ENCODE measurements at places on chromosomes 5 and 9.

GRCh38 chr9:78606001-78606379 is 309.1 kb downstream of the PSAT1 start:
- H3K27ac ChIP-seq = no peak overlapping the region
- DNase-seq = no peak
- H3K36me3 ChIP-seq = no peaks in the 10 kb centered on the region
- peaks cover 10% of the 10 kb centered on the region for H3K4me1 ChIP-seq
- no peaks in the 10 kb centered on the region for H3K27me3 ChIP-seq
- no peak overlapping the region for H3K4me3 ChIP-seq

- H3K27ac ChIP-seq = no peak overlapping the region
- no peak overlapping the region for H3K4me3 ChIP-seq
- no peaks in the 10 kb centered on the region for H3K36me3 ChIP-seq
- H3K27me3 ChIP-seq = no peaks in the 10 kb centered on the region
- no peaks in the 10 kb centered on the region for H3K4me1 ChIP-seq
Measured at GRCh38 chr5:59575648-59576445, 317.7 kb downstream of the PDE4D start.

DNA sequence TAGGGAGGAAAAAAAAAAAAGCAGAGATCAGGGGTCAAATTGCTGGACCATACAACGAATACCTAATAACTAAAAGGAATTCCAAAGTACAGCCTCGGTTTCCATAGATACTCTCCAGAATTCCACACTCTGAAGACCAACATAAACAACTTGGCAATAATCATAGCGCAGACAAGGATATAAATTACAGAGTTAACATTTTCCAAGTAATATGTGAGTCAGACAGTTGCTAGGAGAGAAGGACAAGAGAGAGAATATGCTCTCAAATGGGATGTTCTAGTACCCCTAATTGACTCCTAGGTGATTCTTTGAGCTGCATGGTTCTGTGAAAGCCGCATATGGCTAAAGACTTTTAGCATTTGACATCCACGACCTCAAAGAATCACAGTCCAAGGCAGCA is 165.2 kb downstream of the FRMD3 start:
- no peak overlapping the region for H3K4me3 ChIP-seq
- no peaks in the 10 kb centered on the region for H3K36me3 ChIP-seq
- no peaks in the 10 kb centered on the region for H3K27me3 ChIP-seq
- DNase-seq = peak; percentile 72
- H3K27ac ChIP-seq = no peak overlapping the region
- H3K4me1 ChIP-seq = no peaks in the 10 kb centered on the region

GRCh38 chr5:90022711-90023053 is 386.9 kb downstream of the CETN3 start:
- no peak overlapping the region for H3K4me3 ChIP-seq
- no peaks in the 10 kb centered on the region for H3K27me3 ChIP-seq
- no peaks in the 10 kb centered on the region for H3K36me3 ChIP-seq
- DNase-seq = no peak
- no peak overlapping the region for H3K27ac ChIP-seq
- no peaks in the 10 kb centered on the region for H3K4me1 ChIP-seq

- no peaks in the 10 kb centered on the region for H3K27me3 ChIP-seq
- H3K4me3 ChIP-seq = no peak overlapping the region
- H3K36me3 ChIP-seq = no peaks in the 10 kb centered on the region
- H3K4me1 ChIP-seq = no peaks in the 10 kb centered on the region
- no peak overlapping the region for H3K27ac ChIP-seq
Measured at GRCh38 chr5:107930092-107930491, 259.4 kb upstream of the EFNA5 start.

- H3K27ac ChIP-seq = no peak overlapping the region
- DNase-seq = no peak
- H3K4me1 ChIP-seq = no peaks in the 10 kb centered on the region
- no peaks in the 10 kb centered on the region for H3K27me3 ChIP-seq
Measured at GRCh38 chr9:125691869-125692268, 15.1 kb downstream of the MAPKAP1 start.

DNA sequence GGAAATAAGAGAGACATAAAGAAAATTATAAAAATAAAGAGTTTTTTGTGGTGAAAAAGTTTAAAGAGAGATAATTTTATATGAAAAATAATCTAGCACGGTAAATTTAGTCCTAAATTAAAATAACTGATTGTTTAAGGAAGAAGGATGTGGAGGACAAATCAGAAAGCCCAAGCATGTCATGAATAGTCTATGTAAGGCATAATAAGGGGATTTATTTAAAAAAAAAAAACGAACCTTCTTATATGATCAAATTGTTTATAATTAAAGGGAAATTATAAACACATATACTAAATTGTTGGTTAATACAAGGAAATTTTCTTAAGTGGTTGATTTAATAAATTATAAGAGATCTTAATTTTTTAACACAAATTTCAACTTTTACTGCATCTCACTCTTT is 551.8 kb upstream of the TYRP1 start:
- H3K36me3 ChIP-seq = no peaks in the 10 kb centered on the region
- no peaks in the 10 kb centered on the region for H3K4me1 ChIP-seq
- no peak overlapping the region for H3K27ac ChIP-seq
- no peaks in the 10 kb centered on the region for H3K27me3 ChIP-seq

- H3K36me3 ChIP-seq = peaks cover 21% of the 10 kb centered on the region
- H3K4me3 ChIP-seq = no peak overlapping the region
- DNase-seq = no peak
- H3K4me1 ChIP-seq = no peaks in the 10 kb centered on the region
Measured at GRCh38 chr5:98877600-98877999, 51.2 kb downstream of the CHD1 start.

GRCh38 chr5:6995115-6995514 is 281.9 kb downstream of the TENT4A start:
- H3K27me3 ChIP-seq = no peaks in the 10 kb centered on the region
- H3K4me1 ChIP-seq = no peaks in the 10 kb centered on the region
- H3K27ac ChIP-seq = no peak overlapping the region
- no peaks in the 10 kb centered on the region for H3K36me3 ChIP-seq

- H3K27ac ChIP-seq = no peak overlapping the region
- no peaks in the 10 kb centered on the region for H3K27me3 ChIP-seq
- peaks cover 16% of the 10 kb centered on the region for H3K36me3 ChIP-seq
- H3K4me1 ChIP-seq = no peaks in the 10 kb centered on the region
- no peak for DNase-seq
Measured at GRCh38 chr5:112762113-112762810, 24.6 kb downstream of the APC start.

DNA sequence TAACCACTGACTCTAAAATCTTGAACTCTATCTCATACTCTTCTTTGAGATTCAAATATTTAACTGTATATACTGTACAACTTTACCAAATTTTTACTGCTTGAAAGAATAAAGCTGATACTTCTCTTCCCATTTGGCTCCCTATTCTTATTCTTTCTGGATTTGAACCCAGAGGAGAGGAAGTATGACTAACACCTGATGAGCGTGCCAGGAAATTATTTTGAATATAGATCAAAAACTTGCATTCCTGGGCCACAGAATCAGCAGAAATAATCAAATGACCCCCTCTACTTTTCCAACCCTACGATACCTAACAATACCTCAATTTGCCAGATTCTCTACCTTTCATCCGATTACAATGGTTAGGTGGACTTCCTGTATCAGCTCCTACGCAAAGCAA is 285.8 kb downstream of the ISL1 start:
- no peaks in the 10 kb centered on the region for H3K36me3 ChIP-seq
- DNase-seq = no peak
- H3K27ac ChIP-seq = no peak overlapping the region
- no peaks in the 10 kb centered on the region for H3K27me3 ChIP-seq

- H3K4me1 ChIP-seq = peaks cover 29% of the 10 kb centered on the region
- peak; percentile 64 for DNase-seq
- H3K36me3 ChIP-seq = no peaks in the 10 kb centered on the region
- peak overlapping the region; percentile 61 for H3K4me3 ChIP-seq
- peak overlapping the region; percentile 76 for H3K27ac ChIP-seq
Measured at GRCh38 chr5:31855134-31856040, 216.5 kb downstream of the PDZD2 start.

- H3K4me1 ChIP-seq = no peaks in the 10 kb centered on the region
- no peak for DNase-seq
- no peaks in the 10 kb centered on the region for H3K36me3 ChIP-seq
- no peak overlapping the region for H3K4me3 ChIP-seq
Measured at GRCh38 chr5:111129938-111130337, 37.8 kb downstream of the WDR36 start.

DNA sequence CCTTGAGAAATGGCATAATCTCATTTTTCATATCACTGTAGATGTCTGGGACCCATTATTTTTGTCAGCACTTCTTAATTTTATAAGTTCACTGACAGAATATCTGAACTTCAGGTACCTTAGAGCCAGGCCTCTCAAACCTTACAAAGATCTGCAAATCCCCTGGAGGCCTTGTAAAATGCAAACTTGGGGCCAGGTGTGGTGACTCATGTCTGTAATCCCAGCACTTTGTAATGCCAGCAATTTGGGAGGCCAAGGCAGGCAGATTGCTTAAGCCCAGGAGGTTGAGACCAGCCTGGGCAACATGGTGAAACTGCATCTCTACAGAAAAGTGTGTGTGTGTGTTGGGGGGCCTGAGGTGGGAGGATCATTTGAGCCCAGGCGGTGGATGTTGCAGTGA is 30.8 kb downstream of the RASGRF2 start:
- no peaks in the 10 kb centered on the region for H3K4me1 ChIP-seq
- no peak overlapping the region for H3K27ac ChIP-seq
- H3K36me3 ChIP-seq = no peaks in the 10 kb centered on the region

DNA sequence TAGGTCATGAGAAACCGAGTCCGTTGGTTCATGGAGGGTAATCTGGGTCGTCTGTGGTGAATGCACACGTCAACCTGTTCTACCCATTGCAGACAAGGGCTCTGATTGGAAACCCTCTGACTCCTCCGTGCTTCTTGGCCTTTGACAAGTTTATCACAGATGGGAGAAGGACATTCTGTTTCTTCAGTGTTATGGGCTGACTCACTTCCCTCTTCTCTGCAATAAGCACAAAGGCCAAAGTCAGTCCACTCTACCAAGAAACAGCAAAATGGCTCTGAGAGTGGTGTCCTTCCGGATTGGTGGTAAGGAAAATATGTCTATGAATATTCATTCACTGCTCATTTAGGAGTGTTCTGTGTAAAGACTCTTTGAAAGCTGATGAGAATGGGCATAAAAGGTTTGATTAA is 89.3 kb downstream of the FEM1C start:
- DNase-seq = no peak
- no peaks in the 10 kb centered on the region for H3K4me1 ChIP-seq
- no peaks in the 10 kb centered on the region for H3K36me3 ChIP-seq
- no peaks in the 10 kb centered on the region for H3K27me3 ChIP-seq
- H3K27ac ChIP-seq = no peak overlapping the region

DNA sequence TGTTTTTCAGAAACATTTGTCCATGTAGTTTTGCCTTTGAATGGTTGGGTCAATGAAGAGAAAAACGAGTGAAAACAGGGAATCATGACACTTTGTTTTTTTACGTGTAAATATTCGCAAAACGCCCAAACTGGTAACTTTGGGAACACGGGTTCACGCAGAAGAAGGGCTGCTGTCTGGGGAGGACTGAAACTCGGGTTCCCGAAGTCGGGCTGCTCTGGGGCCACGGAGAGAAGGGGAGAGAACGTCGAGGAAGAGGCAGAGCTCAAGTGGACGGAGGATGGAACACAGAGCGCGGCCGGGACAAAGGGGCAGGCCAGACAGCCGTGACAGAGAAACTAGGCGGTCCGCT is 478 bp upstream of the SETD9 start:
- DNase-seq = no peak
- H3K4me1 ChIP-seq = peaks cover 6% of the 10 kb centered on the region
- H3K27ac ChIP-seq = peak overlapping the region; percentile 95
- no peaks in the 10 kb centered on the region for H3K27me3 ChIP-seq

DNA sequence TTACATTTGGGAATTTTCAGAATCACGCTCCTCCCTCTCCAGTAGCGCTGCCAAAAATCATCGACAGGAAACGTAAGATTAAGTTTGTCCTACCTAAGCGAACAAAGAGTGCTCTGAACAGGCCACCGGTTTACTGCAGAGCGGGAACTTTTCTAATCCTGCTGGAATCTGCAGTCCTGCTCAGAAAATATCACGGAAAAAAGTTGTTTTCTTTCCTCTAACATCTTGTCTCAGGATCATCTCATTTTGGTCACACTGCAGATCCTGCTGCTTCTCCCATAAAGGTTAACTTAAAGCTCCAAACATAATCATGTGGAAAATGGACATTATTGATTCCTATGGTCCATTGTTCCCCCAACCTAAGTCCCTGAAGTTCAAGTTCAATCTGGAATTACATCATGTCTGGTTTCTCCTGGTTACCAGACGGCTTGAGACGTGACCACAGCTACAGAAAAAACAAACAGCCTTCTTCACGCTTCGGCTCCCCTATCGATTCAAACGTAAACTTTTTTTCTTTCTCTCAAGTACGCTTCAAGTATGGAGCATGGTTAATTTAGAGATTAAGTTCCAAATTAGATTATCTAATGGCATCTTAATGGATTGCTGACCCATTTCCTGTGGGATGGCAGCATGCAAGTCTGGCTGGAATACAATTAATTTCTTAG is 217.6 kb downstream of the NFIB start:
- peak overlapping the region; percentile 82 for H3K27ac ChIP-seq
- peak overlapping the region; percentile 19 for H3K4me3 ChIP-seq
- DNase-seq = no peak
- no peaks in the 10 kb centered on the region for H3K4me1 ChIP-seq
- no peaks in the 10 kb centered on the region for H3K36me3 ChIP-seq

DNA sequence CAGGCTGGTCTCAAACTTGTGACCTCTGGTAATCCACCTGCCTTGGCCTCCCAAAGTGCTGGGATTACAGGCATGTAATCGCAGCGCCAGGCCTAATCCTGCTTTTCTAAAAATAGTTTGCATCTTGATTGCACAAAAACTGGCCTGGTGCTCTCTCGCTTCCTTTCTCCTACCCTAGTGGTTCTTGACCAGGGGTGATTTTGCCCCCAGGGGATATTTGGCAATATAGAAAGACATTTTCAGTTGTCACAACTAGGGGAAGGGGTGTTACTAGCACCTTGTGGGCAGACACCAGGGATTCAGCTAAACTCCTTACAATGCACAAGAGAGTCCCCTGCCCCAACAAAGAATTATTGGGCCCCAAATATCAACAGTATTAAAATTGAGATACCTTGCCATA is 139.8 kb downstream of the DROSHA start:
- no peak overlapping the region for H3K27ac ChIP-seq
- H3K27me3 ChIP-seq = no peaks in the 10 kb centered on the region
- H3K4me1 ChIP-seq = no peaks in the 10 kb centered on the region
- H3K36me3 ChIP-seq = no peaks in the 10 kb centered on the region

- no peaks in the 10 kb centered on the region for H3K27me3 ChIP-seq
- no peak for DNase-seq
Measured at GRCh38 chr9:69458176-69458575, 133.2 kb downstream of the ENTREP1 start.

- H3K36me3 ChIP-seq = no peaks in the 10 kb centered on the region
- H3K4me1 ChIP-seq = no peaks in the 10 kb centered on the region
- H3K27me3 ChIP-seq = no peaks in the 10 kb centered on the region
- H3K4me3 ChIP-seq = no peak overlapping the region
Measured at GRCh38 chr5:126125407-126125806, 297.8 kb upstream of the GRAMD2B start.

GRCh38 chr5:149781612-149782011 is 51.5 kb downstream of the PPARGC1B start:
- H3K4me1 ChIP-seq = peaks cover 23% of the 10 kb centered on the region
- H3K27me3 ChIP-seq = no peaks in the 10 kb centered on the region
- DNase-seq = no peak
- no peaks in the 10 kb centered on the region for H3K36me3 ChIP-seq
- H3K4me3 ChIP-seq = no peak overlapping the region

GRCh38 chr5:180825768-180826525 is 23.3 kb upstream of the MGAT1 start:
- no peak overlapping the region for H3K4me3 ChIP-seq
- H3K27ac ChIP-seq = no peak overlapping the region
- H3K36me3 ChIP-seq = peaks cover 4% of the 10 kb centered on the region
- H3K27me3 ChIP-seq = no peaks in the 10 kb centered on the region

GRCh38 chr5:103620851-103621547 is 58.4 kb upstream of the NUDT12 start:
- H3K36me3 ChIP-seq = no peaks in the 10 kb centered on the region
- no peak for DNase-seq
- H3K27ac ChIP-seq = no peak overlapping the region
- H3K4me3 ChIP-seq = no peak overlapping the region
- no peaks in the 10 kb centered on the region for H3K4me1 ChIP-seq

Measured in spinal cord (tissue), 10 donors.